C1 segment of cervical spinal cord (tissue), 14 donors: ENCODE measurements at places on chromosomes 1 and 21.

- DNase-seq = no peak
Measured at GRCh38 chr1:225937048-225937968, 3.7 kb downstream of the LEFTY2 start.

- DNase-seq = no peak
Measured at GRCh38 chr1:215926670-215927069, 359.6 kb downstream of the KCTD3 start.

DNA sequence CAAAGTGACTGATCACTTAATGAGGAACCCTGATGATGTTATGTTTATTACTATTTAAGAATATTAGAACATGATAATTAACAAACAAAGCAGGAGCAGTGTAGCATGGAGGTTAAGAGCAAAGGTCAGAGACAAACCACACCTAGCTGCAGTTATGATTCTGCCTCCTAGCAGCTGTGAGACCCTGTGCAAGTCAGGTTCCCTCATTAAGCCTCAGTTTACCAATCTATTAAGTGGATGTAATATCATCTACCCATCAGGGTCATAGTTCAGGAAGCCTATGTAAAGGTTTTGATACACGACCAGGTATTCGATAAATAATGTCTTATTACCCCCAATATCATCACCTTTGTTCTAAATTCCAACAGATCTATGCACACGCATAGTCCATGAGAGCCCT lies 32.0 kb downstream of the DUSP10 start:
- no peak for DNase-seq

- no peak for DNase-seq
Measured at GRCh38 chr1:230163205-230163604, 96.2 kb downstream of the GALNT2 start.

DNA sequence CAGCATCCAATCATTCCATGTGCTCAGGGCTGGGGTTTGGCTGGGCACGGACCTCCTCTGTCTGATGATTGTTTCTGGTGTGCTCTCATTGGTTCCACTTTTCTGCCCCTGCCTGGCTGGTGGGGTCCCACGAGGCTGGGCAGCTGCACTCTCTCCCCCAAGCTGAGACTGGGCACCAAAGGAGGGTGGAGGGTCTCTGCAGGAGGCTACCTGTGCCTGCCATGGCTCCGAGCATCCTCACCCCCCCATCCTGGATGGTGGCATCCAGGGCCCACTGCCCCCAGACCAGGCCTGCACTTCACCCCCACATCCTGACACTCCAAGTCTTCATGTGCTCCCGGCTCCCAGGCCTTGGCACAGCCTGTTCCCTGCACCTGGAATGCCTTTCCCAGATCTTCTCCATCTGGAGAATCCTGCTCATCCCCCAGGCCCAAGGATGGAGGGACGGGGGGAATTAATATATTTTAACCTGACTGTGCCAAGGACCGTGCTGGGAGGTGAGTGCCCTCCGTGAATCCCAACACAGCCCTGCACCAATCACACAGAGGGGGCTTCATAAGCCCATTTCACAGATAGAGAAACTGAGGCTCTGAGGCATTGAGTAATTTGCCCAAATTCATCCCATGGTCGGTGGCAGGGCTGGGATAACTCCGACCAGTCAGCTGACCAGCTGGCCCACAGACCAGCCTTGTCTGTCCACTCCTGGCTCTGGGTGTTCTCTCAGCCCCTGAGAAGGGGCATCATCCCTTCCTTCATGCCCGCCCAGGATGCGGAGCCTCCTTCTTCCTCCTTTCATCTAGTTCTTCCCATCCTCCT lies 403.4 kb downstream of the MATN1 start:
- DNase-seq = no peak

DNA sequence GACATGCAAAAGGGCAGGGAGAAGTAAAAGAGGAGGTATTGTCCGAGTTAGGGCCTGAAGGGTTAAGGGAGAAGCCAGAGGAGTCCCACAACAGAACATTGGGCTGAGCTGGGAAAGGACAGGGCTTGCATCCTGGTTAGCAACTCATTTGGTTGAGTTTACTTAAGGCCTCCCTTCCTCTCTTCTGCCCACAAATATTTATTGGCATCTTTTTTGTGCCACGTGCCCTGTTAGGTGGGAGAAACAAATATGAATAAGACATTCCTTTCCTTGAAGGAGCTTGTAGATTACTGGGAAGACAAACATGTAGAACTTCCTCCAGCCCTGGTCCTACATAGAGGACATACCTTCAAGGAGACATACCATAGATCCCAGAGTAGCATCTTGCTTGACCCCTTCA lies 53.0 kb upstream of the PRELP start:
- no peak for DNase-seq

- DNase-seq = no peak
Measured at GRCh38 chr1:24283326-24284155, 35.6 kb upstream of the GRHL3 start.

GRCh38 chr1:174841747-174842146 lies 158.0 kb upstream of the CACYBP start:
- no peak for DNase-seq

DNA sequence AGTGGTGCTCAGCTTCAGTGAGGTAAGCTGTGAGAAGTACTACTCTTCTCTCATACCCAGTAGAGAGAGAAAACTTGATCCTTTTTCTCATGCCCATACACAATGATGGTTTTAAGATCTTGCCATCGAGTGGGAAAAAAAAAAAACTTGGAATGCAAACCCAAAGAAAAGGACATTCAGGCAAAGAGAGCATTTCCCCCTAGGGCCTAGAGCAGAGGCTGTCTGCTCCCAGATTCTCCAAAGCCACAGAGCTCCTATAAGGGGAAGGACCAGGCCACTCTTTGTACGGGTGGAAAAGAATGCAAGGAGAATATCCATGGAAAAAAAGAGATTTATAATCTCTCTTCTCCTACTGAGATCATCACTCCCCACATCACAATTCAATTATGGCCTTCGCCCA lies 34.9 kb downstream of the MROH9 start:
- no peak for DNase-seq

GRCh38 chr1:31651089-31651420 lies 6.4 kb upstream of the PEF1 start:
- no peak for DNase-seq

DNA sequence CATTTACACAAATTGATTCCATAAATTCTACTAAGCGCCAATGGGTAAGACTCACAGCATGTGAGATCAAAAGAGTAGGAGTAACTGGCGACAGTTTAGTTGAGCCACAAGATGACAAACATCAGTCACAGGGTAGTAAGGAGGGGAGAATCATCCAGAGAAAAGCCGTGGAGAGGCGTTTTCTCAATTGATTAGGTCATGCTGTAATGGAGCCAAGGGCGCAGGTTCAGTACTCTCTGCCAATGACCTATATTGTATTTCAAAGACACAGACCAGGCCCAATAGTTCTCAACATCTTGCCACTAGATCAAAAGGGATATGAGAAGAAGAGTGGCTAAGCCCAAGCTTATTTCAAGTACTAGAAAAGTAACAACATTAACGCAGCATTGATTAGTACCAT lies 467.5 kb downstream of the SMYD3 start:
- DNase-seq = no peak

DNA sequence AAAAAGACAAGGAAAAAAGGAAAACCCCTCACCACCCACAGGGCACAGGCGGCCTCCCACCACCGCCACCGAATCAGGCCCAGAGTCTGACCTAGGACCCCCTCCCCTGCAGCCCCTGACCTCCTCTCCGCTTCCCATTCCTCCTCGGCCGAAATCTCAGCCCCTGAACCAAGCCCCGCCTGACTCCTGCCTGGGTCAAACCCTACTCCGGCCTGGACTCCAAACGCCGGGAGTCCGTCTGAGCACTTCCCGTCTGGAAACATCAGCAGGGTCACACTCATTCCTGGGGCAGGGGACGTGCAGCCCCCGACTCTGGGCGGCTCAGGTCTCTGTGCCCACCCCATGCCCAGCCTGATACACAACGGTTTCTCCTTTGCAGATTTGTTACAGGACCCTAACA lies 26.4 kb upstream of the SUMO3 start:
- DNase-seq = no peak

- no peak for DNase-seq
Measured at GRCh38 chr21:31173881-31174555, 135.7 kb upstream of the KRTAP19-8 start.

- no peak for DNase-seq
Measured at GRCh38 chr1:36922593-36923426, 111.5 kb downstream of the GRIK3 start.

DNA sequence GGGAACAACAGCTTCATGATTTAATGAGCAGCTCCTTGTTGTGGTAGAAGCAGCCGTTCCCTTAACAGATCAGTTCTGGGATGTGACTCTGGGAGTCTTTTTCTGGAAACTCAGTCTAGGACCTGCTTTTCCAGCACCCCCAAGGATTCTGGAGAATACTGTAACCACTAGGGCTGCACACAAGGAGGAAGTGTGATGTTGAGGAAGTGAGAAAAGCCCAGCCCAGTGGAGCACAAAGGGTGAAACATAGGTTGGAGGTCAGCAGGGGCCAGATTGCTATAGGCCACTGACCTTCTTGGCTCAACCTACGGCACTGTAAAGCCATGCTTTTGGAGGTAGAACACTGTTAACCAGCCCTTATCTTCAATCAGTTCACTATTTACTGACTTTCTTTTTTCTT lies 10.1 kb upstream of the PLA2G5 start:
- no peak for DNase-seq

DNA sequence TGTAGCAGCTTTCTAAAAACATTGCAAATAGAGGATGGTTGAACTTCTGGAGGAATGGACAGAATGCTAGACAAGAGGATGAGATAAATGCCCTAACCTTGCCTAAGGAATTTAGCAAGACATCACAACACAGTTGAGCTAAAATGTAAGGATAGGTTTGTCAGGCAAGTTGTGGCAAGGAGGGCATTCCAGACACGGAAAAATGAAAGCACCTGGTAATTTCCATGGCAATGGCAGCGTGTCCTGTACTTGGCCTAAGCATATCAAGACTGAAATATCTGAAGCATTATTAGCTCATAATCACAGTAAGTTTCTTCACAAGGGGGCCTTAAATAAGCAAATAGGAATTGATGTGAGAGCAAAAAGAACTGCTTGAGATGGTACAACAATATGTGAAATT lies 105.1 kb upstream of the USP25 start:
- DNase-seq = no peak

GRCh38 chr1:8870103-8870502 lies 8.4 kb downstream of the ENO1 start:
- DNase-seq = no peak

DNA sequence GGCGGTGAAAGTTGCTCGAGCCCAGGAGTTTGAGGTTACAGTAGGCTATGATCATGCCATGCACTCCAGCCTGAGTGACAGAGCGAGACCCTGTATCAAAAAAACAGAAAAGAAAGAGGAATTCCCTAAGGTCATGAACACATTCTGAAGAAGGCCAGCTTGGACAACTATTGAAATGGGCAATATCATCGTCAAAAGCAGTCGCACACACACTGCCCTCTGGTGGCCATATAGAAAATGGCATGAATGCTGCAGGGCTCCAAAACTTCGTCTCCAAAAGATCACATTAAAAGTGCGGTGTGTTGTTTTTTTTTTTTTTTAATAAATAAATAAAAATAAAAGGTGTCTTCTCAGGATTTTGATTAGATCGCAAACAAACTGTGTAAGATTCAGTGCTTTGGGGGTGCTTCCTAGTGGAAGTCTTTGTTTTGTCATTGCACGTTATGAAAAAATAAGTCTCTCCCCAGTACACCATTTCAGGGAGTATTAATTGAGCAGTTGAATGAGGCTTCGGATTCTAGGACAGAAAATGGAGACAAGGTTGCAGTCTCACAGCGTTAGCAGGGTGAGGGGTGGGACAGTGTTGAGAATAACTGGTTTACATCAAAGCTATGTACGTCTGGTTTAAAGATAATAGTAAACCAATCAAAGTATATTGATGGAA lies 87.5 kb upstream of the FMN2 start:
- DNase-seq = no peak

DNA sequence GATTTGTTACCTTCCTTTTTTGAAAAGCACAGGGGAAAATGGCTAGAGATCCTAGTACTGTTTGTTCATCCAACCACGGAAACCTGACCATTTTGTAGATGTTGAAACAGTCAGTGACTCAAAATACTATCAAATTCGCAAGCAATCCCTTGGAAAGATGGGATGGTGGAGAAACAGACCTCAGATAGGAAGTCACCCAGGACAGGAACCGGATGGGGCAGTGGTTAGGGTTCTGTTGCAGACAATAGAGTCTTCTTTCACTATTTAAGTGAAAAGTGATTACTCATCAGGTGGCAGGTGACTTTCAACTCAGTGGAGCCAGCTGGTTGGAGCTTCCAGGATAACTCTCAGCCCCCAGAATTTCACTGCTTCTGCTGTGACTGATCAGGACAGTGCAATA lies 17.0 kb downstream of the LHX4 start:
- no peak for DNase-seq

DNA sequence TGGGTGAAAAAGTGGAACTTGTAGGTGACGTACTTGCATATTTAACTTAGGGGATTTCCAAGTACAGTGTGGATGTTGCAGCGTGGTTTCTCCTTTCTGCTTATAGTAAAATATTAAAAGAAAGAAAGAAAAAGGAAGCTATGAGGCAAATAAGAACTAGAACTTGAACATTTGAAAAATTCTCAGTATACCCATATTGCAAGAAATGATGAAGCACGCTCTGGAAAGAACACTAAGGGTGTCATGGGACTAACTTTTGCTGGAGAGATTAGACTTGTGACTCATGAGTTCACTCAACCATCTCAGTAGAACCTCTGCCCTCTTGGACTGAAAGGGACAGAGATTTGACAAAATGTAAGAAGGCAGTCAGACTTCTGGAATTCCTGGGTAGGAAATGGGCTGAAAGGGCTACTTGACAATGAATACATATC lies 704.5 kb upstream of the ADGRL4 start:
- no peak for DNase-seq

DNA sequence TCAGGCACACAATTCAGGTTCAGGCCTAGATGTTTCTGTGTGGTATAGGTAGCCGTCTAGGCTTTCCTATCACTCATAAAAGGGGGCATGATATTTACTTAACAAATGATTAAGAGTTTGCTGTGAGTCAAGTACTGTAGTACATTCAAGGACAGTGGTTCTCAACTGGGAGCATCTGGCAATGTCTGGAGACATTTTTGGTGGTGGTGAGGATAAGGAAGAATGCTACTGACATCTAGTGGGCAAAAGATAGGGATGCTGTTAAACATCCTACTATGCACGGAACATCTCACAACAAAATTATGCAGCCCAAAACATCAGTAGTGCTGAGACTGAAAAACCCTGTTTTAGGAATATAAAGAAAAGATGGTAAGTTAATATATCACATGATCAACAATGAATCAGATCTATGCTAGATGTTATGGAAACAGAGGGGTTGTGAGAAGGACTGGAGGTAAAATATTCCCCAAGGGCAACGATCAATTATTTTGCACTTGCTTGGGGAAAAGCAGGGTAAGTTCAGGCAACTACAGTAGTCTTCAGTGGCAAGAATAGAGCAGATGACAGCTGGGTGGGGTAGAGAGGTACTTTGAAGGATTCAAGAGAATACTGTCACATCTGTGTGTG lies 4.9 kb downstream of the DNTTIP2 start:
- no peak for DNase-seq
